Activated CD4-positive, alpha-beta T cell treated with anti-CD3 and anti-CD28 coated beads for 48 hours (primary cell): ENCODE measurements at places on chromosomes 5 and 9.

DNA sequence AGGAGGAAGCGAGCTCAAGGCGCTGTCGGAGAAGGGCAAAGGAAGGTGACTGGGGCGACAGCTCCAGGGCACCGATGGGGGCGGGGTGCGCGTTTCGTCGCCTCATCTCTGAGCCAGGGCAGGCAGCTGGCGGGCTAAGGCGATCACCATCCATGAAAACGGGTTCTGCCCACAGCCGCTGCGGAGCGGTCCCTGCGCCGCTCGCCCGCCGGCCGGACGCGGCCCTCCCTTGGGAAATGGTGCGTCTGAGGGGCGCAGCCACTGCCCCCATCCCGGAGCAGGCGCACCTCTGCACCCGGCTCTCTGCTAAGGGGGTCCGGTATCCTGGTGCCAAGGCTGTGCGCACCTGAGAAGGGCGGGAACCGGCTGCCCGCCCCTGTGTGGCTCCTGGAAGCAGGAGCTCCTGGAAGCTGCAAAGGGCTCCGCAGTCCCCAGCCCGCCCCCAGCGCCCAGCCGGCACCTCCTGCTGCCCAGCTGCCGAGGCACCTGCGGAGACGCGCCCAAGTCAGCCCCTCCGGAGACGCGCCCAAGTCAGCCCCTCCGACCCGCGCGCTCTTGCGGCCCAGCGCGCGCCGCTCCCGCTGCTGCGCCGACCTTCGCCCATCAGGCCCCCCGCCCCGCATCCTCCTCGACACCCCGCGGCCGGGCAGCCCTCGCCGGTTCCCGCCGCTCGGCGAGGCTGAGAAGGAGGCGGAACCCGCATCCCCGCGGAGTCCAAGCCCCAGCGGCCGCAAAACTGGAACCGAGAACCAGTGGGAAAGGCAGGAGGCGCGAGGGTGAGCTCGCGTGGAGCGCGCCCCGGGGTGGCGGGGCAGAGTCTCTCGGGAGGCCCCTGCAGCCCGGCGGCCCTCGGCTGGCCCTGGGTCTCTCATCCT, 757 bp downstream of the ANKRD34B start:
- DNase-seq: peak; percentile 8

DNA sequence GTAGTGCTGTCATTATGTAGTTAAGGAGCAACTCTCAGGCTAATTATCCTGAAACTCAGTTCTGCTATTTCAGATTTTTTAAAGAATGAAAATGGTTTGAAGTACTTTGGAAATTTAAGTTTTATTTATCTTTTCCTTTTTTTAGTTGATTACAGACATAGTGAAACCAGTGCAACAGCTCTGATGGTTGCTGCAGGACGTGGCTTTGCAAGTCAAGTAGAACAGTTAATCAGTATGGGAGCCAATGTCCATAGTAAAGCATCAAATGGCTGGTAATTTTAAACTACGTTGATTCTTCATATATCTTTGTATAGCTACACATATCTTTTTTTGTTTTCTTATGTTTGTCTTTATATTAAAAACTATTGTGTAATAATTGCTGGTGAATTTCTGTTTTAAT, 34.9 kb downstream of the YTHDC2 start:
- DNase-seq: no peak

DNA sequence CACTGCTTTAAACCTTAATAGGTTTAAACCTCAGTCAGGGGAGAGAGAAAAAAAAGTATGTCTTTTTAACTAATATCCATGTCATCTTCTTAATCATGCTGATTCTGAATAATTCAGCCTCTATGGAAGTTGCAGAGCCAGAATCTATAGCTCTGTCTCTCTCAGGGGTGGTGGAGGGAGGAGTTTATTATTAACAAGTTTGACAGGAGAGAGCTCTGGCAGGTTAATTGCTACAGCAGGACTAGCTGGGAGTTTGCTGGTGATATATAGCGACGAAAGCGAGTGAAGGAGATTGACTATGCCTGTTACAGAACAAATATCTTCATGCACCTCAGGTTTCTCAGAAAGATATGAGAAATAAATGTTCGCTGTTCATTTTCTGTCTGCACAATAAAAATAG, 586.4 kb downstream of the TLE4 start:
- no peak for DNase-seq

GRCh38 chr5:126847826-126848251, 70.9 kb downstream of the LMNB1 start:
- no peak for DNase-seq

DNA sequence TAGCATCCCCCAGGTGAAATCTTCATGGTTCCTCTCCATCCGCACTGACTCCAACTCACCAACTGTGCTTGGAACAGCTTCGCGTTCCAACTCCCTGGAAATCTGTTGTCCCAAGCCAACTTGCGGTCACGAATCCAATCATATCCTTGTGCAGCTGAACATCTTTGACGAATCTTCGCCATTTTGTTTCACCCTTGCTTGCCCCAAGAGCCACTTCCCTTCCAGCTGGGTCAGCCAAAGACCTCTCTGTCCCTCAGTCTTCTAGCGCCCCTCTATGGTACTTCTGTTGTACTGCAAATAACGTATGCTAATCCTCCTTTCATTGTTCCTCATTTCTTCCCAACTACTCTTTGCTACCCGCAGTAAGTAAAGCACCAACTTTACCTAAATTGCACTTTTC, 61.0 kb upstream of the TARS1 start:
- no peak for DNase-seq

GRCh38 chr5:122170620-122171019, 41.3 kb downstream of the ZNF474 start:
- DNase-seq: no peak

GRCh38 chr9:84339962-84340361, 596 bp downstream of the SLC28A3 start:
- no peak for DNase-seq
